ENCODE measurements at places on chromosomes 13 and 19. TPM values are rescaled to one million over a fixed set of nuclear protein-coding genes. Genes with fewer than 3 reads are reported as not detected.

Gene KIRREL2
- total RNA-seq = not detected

Gene LRG1
- total RNA-seq = 0.31 TPM

Gene ZNF649
- total RNA-seq = 10.2 TPM

Gene RASIP1
- total RNA-seq = 0.12 TPM

- peaks cover 41% of the 10 kb centered on the region for H3K27me3 ChIP-seq
- H3K27ac ChIP-seq = no peak overlapping the region
- no peak overlapping the region for H3K4me3 ChIP-seq
- H3K4me1 ChIP-seq = peaks cover 7% of the 10 kb centered on the region
Observed at GRCh38 chr13:27339299-27339698, 68.7 kb downstream of the RASL11A start.

Gene CEACAM4
- total RNA-seq = 0.31 TPM

DNA sequence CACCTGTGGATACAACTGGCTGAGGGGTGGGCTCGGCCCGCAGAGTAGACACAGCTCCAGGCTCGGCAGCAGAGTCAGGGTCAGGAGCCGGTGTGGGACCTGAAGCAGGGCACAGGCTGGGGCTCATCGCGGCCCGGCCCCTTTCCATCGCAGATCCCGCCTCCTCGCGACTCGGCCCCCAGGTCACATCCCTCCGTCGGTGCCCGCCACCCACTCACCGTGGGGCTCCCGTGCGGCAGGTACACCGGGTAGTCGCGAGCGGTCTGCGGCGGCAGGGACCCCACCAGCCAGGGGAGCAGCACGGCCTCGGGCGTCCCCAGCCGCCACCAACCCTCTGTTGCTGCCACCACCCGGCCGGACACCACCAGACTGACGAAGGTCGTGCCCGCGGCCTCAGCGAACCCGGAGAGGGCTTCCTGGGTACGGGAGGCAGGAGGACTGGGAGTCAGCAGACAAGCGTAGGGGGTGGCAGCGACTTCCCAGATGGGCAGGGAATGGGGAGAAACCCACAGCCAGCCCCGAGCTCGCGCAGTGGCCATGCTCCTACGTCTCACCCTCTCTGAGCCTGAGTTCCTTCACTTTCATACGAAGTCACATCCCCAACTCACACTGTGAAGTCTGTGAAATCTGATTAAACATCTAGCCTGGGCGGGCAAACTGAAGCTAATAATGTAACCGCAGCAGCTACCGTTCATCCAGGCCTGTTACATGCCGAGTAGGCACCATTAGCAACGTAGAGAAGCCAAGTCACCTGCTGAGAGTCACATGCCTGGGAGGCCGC lies 3.7 kb downstream of the FUZ start:
- H3K4me3 ChIP-seq = peak overlapping the region; percentile 94
- peaks cover 35% of the 10 kb centered on the region for H3K4me1 ChIP-seq
- H3K36me3 ChIP-seq = peaks cover 3% of the 10 kb centered on the region
- H3K27me3 ChIP-seq = no peaks in the 10 kb centered on the region
- peak overlapping the region; percentile 88 for H3K27ac ChIP-seq

Gene PSG2
- total RNA-seq = not detected

DNA sequence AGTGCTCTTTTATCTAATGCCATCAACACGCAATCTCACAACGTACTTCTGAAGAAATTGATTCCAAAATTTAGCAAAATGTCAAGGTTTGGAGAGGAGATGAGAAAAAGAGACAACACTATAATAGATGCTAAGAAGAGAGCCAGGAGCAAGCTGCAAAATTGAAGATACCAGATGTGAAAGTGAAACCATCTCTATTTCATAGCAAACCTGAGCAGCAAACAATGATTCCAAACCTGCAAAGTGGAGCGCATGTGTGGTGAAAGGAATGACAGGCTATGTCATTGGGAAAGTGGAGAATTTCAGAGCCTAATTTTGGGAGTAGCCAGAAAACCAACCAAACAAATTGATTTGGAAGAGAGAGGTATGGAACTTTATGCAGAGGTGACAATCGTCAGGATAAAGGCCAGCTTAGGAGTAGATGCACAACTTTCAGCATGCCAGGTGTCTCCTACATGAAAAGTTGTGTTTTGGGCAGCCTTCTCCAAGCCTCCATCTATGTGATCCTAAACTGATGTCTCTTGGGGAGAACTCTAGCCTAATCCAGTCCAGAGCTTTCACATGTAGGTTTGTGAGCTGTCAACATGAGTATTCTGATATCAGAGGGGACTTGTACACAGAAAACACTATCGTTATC lies 158.4 kb upstream of the FNDC3A start:
- H3K36me3 ChIP-seq = no peaks in the 10 kb centered on the region
- H3K27ac ChIP-seq = peak overlapping the region; percentile 89
- H3K27me3 ChIP-seq = peaks cover 6% of the 10 kb centered on the region

- no peak overlapping the region for H3K27ac ChIP-seq
- peaks cover 18% of the 10 kb centered on the region for H3K4me1 ChIP-seq
- H3K36me3 ChIP-seq = no peaks in the 10 kb centered on the region
- H3K27me3 ChIP-seq = no peaks in the 10 kb centered on the region
Observed at GRCh38 chr13:112756967-112757758, 67.3 kb downstream of the ATP11A start.

Gene GNG7
- total RNA-seq = 4.5 TPM

All from T-helper 17 cell (primary cell).